ENCODE measurements at places on chromosomes 6 and 20. TPM values are rescaled to one million over a fixed set of nuclear protein-coding genes. Genes with fewer than 3 reads are reported as not detected.

DNA sequence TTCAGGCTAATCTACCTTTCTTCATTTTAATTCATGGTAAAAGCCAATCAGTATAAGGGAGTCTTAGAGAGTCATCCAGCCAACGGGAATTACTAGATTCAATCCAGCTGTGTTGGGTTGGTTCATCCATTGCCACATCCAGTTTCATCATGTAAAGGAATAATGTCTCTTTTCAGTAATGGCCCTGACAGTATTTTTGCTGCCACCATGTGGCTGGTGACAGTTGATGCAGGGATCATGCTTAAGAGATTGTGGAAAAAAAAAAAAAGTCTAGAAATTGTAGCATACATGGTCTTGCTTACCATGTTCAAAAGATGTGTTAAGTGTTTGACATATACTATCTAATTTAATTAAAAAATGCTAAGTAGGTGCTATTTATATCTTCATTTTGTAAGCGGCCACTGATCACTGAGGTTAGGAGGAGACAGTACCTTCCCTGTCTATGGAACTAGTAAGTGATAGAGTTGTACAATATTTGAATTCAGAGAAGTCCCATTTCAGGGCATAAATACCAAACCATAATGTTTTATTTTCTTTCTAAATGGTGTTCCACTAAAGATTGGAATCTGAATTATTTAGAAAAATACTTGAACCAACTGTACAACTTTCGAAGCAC lies 135.9 kb downstream of the KHDRBS2 start:
- H3K27me3 ChIP-seq = no peaks in the 10 kb centered on the region
- H3K4me3 ChIP-seq = no peak overlapping the region
- no peaks in the 10 kb centered on the region for H3K36me3 ChIP-seq

DNA sequence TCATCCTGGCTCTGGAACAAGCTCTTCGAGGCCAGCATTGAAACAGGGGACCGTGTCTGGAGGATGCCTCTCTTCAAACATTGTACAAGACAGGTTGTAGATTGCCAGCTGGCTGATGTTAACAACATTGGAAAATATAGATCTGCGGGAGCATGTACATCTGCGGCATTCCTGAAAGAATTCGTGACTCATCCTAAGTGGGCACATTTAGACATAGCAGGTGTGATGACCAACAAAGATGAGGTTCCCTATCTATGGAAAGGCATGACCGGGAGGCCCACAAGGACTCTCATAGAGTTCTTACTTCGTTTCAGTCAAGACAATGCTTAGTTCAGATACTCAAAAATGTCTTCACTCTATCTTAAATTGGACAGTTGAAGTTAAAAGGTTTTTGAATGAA lies 3.6 kb upstream of the CDKN1A start:
- H3K27ac ChIP-seq = no peak overlapping the region
- DNase-seq = no peak
- no peak overlapping the region for H3K4me3 ChIP-seq
- H3K36me3 ChIP-seq = no peaks in the 10 kb centered on the region

The DHX35 gene
- 11.1 TPM for total RNA-seq

GRCh38 chr6:130720076-130720715 lies 107.0 kb upstream of the SMLR1 start:
- H3K27ac ChIP-seq = no peak overlapping the region
- DNase-seq = no peak
- no peaks in the 10 kb centered on the region for H3K27me3 ChIP-seq
- H3K4me3 ChIP-seq = no peak overlapping the region
- H3K36me3 ChIP-seq = no peaks in the 10 kb centered on the region

The EPPIN gene
- total RNA-seq = not detected

DNA sequence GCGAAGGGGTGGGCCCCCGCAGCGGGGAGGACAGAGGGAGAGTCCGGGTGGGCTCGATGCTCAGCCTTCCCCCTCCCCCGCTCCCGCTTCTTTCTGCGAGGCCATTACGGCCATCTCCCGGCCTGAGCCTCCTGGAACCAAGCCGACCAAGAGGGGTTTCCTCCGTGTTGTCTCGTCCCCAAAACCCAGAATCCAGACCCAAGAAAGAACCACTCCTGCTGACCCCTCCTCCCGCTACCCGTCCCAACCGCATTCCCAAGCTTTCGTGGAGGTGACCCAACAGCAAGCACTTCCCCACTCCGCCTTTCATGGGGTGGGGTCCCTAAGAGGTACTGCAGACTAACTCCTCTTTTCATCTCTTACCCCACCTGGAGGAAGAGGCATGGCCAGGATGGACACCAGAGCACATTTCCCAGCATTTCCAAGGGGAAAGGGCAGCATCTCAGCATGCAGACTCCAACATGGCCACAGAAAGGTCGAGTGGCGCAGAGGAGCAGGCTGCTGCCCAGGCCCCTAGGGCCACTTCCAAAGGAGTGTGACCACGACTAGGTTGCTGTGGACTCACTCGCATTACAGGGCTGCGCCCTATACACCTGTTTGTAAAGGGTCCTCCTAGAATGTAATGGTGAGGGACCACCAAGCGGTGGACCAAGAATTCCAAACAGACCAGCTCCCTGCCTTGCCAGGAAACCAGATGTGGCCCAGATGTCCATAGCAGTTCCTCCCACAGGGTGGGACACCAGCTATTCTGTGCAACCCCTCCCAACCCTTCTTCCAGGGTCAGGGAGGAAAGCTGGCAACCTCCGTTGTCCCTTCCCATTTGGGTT lies 53.4 kb downstream of the MRPL14 start:
- no peaks in the 10 kb centered on the region for H3K36me3 ChIP-seq
- peaks cover 27% of the 10 kb centered on the region for H3K4me1 ChIP-seq
- peaks cover 7% of the 10 kb centered on the region for H3K27me3 ChIP-seq
- peak overlapping the region; percentile 51 for H3K4me3 ChIP-seq
- no peak overlapping the region for H3K27ac ChIP-seq

- H3K36me3 ChIP-seq = no peaks in the 10 kb centered on the region
- no peaks in the 10 kb centered on the region for H3K27me3 ChIP-seq
- DNase-seq = no peak
- H3K4me3 ChIP-seq = no peak overlapping the region
Measured at GRCh38 chr6:5412663-5413062, 151.3 kb downstream of the FARS2 start.

- no peak overlapping the region for H3K27ac ChIP-seq
- no peak for DNase-seq
- H3K27me3 ChIP-seq = no peaks in the 10 kb centered on the region
- H3K4me3 ChIP-seq = no peak overlapping the region
- no peaks in the 10 kb centered on the region for H3K4me1 ChIP-seq
Measured at GRCh38 chr6:41621367-41621766, 16.9 kb upstream of the MDFI start.

The LHFPL5 gene
- not detected for total RNA-seq

The TRIM31 gene
- 0.35 TPM for total RNA-seq

The MEI4 gene
- not detected for total RNA-seq

DNA sequence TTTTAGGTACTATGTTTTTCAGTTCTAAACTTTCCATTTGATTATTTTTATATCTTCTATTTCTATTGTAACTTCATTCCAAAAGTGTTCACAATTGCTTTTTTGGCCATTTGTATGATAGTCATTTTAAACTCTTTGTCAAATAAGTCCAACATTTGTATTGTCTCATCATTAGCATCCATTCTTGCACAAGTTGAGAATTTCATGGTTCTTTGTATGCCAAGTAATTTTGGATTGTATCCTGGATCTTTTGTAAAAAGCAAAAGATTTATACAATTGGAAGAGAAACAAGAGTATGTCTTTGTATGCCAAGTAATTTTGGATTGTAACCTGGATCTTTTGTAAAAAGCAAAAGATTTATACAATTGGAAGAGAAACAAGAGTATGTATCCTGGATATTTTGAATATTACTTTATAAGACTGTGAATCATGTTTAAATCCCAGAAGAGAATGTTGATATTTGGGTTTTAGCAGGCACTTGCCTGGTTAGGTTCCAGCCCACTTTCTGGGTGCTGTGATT lies 36.9 kb upstream of the NT5E start:
- DNase-seq = no peak
- no peak overlapping the region for H3K27ac ChIP-seq
- H3K4me3 ChIP-seq = no peak overlapping the region
- H3K36me3 ChIP-seq = no peaks in the 10 kb centered on the region
- no peaks in the 10 kb centered on the region for H3K4me1 ChIP-seq
- no peaks in the 10 kb centered on the region for H3K27me3 ChIP-seq

The OPRL1 gene
- 1.9 TPM for total RNA-seq

DNA sequence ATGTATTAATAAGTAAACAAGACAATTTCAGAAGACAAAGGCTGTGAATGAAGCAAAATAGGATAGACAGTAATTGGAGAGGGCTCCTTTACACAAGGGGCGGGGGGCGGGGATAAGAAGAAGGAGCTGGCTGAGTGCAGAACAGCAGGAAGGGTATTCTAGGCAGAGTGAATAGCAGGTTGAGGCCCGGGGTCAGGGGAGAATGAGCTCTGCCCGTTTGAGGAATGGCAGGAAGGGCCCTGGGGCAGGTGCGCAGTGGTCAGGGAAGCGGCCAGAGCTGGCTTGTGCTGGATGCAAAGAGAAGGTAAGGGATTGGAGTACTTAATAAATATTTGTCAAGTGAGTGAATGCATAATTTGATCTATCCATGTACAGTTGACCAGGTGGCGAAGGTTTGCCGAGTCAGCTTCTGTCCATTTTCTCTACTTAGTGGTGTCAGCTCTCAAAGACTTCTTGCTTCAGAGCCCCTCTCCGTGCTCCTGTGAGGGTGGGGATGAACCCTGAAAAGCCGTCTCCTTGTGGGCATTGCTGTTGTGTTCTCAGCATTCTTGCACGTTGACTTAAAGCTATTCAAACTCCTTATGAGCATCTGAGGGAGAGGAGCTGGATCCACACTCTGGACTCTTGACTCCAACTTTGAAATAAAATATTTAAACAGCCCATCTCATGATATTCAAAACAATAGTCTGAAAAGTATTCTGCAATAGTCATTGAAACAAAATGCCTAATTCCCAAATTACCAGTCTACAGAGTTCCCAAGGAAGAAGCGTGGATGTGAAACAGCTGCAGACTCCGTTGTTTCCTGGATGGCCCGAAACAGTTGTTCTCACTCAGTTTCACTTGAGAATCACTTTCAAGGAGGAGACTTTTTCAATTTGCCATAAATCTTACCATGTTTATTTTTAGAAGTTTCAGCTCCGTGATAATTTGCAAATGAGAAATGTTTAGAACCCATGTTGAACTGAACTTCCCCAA lies 105.1 kb downstream of the EDN3 start:
- peaks cover 52% of the 10 kb centered on the region for H3K27me3 ChIP-seq
- no peaks in the 10 kb centered on the region for H3K36me3 ChIP-seq
- H3K27ac ChIP-seq = no peak overlapping the region
- no peak overlapping the region for H3K4me3 ChIP-seq

GRCh38 chr20:32466739-32467505 lies 108.8 kb downstream of the ASXL1 start:
- H3K4me3 ChIP-seq = no peak overlapping the region
- H3K27me3 ChIP-seq = no peaks in the 10 kb centered on the region
- H3K36me3 ChIP-seq = no peaks in the 10 kb centered on the region
- H3K4me1 ChIP-seq = peaks cover 57% of the 10 kb centered on the region
- no peak for DNase-seq

DNA sequence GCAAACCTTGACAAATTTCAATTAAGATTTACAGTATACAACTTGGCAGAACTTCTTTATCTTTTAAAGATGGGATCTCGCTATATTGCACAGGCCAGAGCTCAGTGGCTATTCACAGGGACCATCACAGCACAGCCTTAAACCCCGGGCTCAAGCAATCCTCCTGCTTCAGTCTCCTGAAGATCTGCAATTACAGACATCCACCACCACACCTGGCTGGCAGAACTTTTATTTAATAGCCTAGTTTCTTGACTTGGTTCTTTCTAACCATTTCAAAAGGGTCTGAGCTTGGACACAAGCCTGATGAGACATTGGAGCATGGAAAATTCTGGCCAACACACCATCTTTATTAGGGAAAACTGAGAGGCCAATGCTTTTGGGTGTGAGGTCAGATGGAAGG lies 151.6 kb upstream of the KCNG1 start:
- no peak overlapping the region for H3K4me3 ChIP-seq
- H3K4me1 ChIP-seq = no peaks in the 10 kb centered on the region
- no peak overlapping the region for H3K27ac ChIP-seq
- no peak for DNase-seq
- H3K27me3 ChIP-seq = peaks cover 29% of the 10 kb centered on the region

DNA sequence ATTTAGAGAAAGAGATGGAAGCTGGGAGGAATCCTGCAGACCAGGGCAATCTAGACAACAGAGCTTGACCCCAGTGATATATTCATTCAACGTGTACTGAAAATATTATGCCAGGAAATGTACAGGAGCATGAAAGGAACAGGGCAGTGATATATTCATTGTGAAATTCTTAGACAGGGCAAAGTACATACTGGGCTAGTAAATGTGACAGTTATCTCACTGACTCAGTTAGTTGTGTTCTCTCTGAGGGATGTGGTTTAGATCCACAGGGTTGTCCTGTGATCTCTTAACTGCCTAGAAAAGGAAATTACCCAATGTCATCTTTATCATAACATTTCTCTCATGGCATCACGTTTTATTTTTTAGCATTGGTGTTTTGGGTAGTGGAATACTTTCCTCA lies 891.3 kb downstream of the EYS start:
- H3K4me3 ChIP-seq = no peak overlapping the region
- H3K36me3 ChIP-seq = no peaks in the 10 kb centered on the region
- H3K27ac ChIP-seq = no peak overlapping the region

GRCh38 chr6:11229655-11230046 lies 2.8 kb downstream of the NEDD9 start:
- peaks cover 36% of the 10 kb centered on the region for H3K4me1 ChIP-seq
- H3K36me3 ChIP-seq = no peaks in the 10 kb centered on the region
- peak overlapping the region; percentile 94 for H3K27ac ChIP-seq
- H3K4me3 ChIP-seq = peak overlapping the region; percentile 73
- DNase-seq = no peak
- H3K27me3 ChIP-seq = no peaks in the 10 kb centered on the region

DNA sequence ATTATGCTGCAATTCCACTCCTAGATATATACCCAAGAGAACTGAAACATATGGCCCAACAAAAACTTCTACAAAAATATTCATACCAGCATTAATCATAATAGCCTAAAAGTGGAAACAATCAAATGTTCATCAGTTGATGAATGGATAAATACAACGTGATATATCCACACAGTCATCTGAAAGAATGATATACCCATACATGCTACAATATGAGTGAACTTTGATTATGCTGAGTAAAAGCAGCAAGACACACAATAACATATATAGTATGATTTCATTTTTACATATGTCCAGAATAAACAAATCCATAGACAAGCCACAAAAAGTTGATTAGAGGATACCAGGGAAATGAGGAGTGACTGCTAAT lies 30.7 kb downstream of the CDK19 start:
- H3K36me3 ChIP-seq = no peaks in the 10 kb centered on the region
- H3K4me1 ChIP-seq = peaks cover 7% of the 10 kb centered on the region
- H3K27me3 ChIP-seq = no peaks in the 10 kb centered on the region
- no peak for DNase-seq
- no peak overlapping the region for H3K27ac ChIP-seq
- H3K4me3 ChIP-seq = no peak overlapping the region

The TRIM10 gene
- not detected for total RNA-seq

Measured in upper lobe of right lung (tissue), 1 donor.